ENCODE measurements at places on chromosomes 13 and 19.

DNA sequence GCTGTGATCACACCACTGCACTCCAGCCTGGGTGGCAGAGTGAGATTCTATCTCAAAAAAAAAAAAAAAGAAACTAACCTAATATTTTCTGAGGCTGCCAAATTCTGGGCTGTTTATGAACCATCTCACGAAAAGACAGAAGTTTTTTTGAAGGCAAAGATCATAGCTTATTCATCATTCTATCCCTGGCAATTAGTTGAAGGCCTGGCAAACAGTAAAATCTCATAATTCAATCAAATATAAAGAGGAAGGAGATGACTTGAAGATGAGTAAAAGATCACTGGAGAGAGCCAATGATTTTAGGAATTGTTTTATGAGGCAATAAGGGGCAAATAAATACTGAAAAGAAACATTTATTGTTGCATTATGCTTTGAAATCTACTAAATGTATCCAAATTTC, 216.5 kb downstream of the DCLK1 start:
- DNase-seq: no peak

- no peak for DNase-seq
These were observed 42.5 kb downstream of the DNM2 start for GRCh38 chr19:10760273-10760944.

DNA sequence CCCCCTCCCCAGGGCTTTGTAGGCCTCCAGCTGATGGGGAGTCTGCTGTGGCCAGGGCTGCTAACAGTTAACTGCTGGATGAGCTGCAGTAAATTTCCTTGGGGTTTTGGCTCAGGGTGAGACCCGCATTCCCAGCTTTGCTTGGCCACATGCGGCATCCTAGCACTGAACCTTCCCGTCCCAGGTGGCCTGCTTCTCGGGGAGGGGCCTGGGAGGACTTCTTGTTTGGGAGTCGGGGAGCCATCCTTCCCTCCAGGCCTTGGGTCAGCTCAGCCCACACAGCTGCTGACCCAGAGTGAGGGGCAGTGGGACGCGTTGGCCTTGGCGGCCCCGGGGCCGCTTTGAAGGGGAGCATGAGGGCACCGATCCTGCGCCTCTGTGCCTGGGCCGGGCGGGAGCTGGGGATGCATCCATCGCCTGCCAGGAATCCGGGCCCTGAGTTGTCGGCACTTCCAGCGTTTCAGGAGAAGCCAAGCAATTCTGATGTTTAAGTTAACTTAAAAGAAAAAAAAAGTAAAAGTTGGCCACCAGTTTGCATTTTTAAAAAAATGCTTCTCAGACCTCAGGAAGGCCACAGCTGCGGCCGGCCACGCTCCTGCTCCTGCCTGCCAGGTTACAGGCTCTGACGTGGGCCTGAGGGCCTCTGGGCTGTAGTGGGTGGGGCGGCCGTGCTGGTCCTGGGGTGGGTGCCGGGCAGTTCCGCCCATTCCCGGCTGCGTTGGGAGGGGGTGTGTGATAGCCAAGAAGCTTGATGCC, 27.7 kb downstream of the CRTC1 start:
- no peak for DNase-seq

DNA sequence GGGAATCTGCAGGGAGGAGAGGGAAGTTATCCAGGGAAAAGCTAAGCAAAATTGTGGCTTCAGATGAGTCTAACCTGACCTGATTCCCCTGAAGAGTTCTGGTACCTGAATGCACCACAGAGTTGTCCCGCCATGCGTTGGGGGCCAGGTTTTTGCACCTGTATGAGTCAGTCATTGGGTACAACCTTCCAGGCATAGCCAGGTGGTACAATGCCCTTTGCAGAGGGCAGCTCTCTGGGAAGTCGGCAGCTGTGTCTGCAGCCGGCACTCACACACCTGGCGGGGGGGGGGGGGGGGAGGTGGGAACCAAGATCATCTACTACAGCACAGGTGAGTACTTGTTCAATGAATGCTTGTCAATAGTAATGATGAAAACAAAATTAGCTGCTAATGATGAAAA, 52.5 kb upstream of the GTF3A start:
- peak; percentile 67 for DNase-seq

DNA sequence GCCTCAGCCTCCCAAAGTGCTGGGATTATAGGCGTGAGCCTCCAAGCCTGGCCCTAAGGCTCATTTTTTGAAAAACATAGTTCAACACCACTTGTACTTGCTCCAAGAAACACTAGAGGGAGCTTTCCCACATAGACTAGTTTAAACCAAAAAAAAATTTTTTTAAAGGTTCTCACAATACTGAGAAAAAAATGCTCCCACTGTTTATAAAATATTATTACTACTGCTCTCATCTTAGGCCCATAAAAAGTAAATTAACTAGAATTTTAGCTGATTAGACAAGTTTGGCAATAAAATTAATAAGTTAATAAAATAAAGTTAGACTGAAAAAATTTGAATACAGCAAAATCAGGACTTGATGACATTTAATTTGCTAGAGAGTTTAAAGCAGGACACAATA, 109.5 kb downstream of the TBC1D4 start:
- peak; percentile 37 for DNase-seq

GRCh38 chr19:6744381-6745301, 5.2 kb downstream of the TRIP10 start:
- no peak for DNase-seq

GRCh38 chr19:9847087-9847671, 12.1 kb downstream of the PIN1 start:
- DNase-seq: no peak

GRCh38 chr13:41060724-41061074, 610 bp upstream of the WBP4 start:
- peak; percentile 95 for DNase-seq

- peak; percentile 26 for DNase-seq
These were observed 7.3 kb downstream of the IFNL3 start for GRCh38 chr19:39237200-39238184.

- no peak for DNase-seq
These were observed 8.9 kb downstream of the RTBDN start for GRCh38 chr19:12825254-12826131.

DNA sequence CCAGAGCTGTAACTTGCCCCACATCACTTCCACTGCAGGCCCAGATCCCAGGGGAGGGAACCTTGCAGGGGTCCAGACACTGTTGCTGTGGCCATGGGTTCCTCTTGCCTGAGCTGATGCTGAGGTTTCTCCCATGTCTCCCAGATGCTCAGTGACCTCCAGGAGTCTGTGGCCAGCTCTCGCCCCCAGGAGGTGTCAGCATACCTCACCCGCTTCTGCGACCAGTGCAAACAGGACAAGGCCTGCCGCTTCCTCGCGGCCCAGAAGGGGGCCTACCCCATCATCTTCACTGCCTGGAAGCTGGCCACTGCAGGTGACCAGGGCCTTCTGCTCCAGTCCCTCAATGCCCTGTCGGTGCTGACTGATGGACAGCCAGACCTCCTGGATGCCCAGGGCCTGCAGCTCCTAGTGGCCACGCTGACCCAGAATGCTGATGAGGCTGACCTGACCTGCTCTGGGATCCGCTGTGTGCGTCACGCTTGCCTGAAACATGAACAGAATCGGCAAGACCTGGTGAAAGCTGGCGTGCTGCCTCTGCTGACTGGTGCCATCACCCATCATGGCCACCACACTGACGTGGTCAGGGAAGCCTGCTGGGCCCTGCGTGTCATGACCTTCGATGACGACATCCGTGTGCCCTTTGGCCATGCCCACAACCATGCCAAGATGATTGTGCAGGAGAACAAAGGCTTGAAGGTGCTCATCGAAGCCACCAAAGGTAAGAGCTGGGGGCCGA, 12.1 kb upstream of the SLC25A42 start:
- no peak for DNase-seq

DNA sequence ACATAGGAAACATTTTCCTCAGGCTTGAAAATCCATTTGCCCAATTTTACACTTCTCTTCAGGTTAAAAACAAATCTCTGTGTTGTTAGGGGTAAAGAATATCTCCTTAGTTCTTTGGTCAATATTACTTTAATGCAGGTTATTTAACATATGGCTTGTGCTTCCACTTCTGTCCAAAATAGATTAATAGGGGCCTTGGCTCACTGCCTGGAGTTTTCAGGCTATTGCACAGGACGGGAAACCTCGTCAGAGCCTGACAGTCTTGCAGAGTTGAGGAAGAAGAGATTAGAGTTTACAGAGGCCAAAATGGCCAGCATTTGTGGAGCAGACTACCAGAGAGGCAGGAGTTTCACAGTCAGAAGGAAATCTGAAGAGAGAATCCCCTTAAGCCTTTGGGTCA, 863.9 kb upstream of the GPC6 start:
- DNase-seq: no peak

DNA sequence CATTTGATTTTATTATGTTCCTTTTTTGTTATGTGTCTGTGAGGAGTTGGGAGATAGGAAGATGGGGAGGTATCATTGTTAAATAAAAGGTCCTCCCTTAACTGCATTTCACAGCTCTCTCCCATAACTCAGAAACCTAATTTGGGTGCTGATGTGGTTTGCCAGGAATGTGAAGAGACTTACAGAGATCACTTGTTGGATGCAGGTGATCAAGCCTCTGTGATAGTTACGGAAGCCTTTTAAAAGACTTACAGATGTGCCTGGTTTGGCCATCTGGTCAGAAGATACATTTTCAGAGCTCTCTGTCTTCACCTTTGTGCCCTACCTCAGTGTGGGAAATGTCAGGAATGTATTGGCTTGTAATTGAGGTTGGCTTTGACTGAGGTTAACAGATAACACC, 146.1 kb downstream of the STOML3 start:
- DNase-seq: no peak

DNA sequence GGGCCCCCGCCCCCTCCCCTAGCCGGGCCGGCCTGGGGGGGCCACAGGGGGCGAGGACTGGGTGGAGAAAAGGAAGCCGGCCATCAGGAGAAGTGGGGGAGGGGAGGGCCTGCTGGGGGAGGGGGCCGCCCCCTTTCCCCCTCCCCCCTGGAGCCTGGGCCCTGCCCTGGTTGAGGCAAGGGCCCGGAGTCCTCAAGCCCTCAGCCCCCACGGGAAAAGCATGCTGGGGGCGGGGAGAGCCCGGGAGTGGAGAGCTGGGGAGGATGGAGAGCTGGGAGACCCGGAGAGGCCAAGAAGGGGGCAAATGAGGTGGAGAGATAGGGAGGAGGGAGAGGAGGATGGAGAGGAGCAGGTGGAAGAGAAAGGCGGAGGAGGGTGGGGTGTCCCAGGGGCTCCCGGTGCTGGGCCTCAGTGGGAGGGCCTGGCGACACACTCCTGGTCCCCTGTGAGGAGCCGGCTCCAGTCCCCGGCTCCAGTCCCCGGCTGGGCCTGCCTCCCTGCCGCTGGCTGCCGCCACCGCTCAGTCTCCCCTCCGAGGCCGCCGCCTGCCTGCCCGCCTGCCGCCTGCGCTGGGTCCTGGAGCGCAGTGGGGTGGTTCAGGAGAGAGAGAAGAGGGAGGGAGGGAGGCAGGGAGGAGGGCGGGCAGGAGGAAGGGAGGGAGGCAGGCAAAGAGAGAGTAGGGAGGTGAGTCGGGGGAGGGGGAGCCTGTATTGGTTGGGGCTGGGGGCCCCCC, at the start of gene GRIK5:
Gene GRIK5, minus strand, starts transcription at position 588 of the 733 bp plus-strand sequence. CDS start 4,436 bp downstream, outside the sequence.
- peak; percentile 71 for DNase-seq

DNA sequence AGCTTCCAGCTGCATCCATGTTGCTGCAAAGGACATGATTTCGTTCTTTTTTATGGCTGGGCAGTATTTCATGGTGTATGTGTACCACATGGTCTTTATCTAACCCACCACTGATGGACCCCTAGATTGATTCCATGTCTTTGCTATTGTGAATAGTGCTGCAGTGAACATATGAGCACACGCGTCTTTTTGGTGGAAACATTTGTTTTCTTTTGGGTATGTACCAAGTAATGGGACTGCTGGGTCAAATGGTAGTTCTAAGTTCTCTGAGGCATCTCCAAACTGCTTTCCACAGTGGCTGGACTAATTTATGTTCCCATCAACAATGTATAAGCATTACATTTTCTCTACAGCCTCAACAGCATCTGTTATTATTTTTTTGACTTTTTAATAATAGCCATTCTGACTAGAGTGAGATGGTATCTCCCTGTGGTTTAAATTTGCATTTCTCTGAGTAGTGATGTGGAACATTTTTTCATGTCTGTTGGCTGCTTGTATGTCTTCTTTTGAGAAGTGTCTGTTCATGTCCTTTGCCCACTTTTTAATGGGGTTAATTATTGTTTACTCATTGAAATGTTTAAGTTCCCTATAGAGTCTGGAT, 6.8 kb upstream of the UBE2L5 start:
- DNase-seq: no peak

DNA sequence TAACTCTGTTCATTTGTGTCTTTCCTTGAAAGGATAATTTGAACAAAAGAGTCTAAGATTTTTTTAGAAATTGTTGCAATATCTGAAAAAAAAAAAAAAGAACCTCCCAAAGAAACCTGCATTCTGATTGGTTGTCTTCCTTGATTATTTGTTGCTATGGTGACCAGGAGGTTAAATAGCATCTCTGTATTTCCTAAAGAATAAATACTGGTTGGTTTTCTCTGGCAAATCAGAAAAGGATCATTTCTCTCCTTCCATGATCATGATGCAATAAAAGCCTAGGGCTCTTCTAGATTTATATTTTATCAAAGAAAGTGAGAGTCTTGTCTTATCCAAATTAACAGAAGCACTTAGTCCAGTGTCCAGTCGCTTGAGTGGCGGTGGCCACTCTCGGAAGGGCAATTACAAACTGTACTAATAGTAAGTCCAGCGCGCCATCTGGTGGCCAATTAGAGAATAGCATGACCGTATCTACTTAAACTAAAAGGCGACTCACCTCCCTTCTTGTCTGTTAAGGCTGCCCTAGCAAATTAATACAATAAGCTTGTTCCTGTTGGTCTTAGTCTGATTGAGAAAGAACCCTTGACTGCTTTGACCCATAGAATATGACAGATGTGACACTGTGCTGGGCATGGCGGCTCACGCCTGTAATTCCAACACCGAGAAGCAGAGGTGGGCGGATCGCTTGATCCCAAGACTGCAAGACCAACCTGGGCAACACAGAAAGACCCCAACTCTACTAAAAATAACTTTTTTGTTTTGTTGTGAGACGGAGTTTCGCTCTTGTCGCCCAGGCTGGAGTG, 47.0 kb upstream of the PNMA8B start:
- peak; percentile 92 for DNase-seq

Measured in NCI-H1417 (cell line).